ENCODE measurements at places on chromosomes 1 and 21. TPM values are rescaled to one million over a fixed set of nuclear protein-coding genes. Genes with fewer than 3 reads are reported as not detected.

SLC2A5 gene
- polyA plus RNA-seq: 0.58 TPM

- DNase-seq: no peak
Observed at GRCh38 chr1:89356658-89357400, 7.0 kb upstream of the GBP6 start.

DNA sequence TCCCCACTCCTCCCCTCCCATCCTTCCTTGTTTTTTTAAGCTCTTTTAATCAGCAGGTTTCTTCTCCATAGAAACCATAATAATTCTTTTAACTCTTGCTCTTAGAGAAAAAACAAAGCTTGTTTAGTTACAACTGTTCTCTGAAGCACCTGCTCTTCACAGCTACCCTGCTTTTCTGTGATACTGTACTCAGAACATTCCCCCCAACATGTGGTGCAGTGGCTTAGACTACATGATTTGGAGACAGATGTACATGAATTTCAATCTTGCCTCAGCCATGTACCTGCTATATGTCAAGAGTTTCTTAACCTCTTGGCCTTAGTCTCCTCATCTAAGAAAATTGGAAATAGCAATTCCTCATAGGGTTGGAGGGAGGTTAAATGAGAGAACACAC, 33.5 kb downstream of the LAMC2 start:
- DNase-seq: no peak

DNA sequence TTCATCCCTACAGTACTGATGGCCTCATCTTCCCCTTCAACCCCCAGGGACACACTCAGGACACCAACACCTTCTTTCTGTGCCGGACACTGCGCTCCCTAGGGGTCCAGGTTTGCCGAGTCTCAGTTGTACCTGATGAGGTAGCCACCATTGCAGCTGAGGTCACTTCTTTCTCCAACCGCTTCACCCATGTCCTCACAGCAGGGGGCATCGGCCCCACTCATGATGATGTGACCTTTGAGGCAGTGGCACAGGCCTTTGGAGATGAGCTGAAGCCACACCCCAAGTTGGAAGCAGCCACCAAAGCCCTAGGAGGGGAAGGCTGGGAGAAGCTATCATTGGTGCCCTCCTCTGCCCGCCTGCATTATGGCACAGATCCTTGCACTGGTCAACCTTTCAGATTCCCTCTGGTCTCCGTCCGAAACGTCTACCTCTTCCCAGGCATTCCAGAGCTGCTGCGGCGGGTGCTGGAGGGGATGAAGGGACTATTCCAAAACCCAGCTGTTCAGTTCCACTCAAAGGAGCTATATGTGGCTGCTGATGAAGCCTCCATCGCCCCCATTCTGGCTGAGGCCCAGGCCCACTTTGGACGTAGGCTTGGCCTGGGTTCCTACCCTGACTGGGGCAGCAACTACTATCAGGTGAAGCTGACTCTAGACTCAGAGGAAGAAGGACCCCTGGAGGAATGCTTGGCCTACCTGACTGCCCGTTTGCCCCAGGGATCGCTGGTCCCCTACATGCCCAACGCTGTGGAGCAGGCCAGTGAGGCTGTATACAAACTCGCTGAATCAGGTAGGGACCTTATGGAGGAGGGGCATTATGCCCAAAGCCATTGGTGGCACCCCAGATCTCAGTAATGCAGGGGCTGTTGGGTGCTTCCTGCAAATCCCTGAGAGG, 5.1 kb upstream of the LENEP start:
- DNase-seq: no peak

GRCh38 chr1:205735218-205735617, 14.8 kb downstream of the NUCKS1 start:
- DNase-seq: no peak

DNA sequence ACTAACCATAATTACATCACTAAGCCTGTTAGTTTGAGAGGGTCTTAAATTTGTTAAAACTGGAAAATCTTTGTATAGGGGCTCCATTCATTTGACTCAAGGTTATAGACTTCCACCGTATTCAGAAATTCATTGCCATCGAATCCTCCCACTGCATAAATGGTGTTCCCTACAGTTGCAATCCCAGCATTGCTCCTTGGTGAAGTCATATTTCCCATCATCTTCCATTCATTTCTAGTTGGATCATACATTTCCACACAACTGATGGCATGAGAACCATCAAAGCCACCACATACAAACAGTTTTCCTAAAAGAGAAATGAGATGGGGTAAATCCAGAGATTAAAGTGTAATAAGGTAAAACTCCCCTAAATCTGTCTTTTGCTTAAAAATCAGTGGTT, 19.1 kb downstream of the IVNS1ABP start:
- DNase-seq: no peak

DNA sequence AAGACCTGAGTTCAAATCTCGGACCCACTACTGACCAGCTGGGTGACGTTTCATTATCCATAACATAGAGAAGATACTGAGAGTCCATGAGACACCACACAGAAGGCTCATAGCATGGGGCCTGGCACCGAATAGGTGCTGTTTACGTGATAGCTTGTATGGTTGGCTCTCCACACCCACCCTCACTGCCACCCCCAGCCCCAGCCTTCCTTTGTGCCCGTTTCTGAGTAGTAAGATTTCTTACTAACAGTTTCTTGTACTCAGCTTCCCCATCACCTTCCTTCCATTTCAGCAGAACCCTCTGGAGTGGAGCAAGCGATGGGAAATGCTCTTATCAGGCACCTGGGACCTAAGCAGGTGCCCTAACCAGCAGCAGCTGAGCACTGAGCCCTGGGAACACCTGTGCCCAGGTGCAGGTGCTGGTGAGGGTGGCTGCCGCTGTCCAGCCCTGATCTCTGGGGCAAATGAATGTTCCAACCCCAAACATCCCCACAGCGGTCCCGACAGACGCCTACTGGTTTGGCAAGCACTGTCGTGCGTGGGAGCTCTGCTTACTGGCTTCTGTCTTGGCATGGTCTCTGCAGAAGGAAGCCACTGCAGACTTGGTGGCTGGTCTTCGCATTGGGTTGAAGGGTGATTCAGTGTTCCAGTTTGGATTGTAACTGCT, 225.4 kb downstream of the CAMTA1 start:
- DNase-seq: no peak

DNA sequence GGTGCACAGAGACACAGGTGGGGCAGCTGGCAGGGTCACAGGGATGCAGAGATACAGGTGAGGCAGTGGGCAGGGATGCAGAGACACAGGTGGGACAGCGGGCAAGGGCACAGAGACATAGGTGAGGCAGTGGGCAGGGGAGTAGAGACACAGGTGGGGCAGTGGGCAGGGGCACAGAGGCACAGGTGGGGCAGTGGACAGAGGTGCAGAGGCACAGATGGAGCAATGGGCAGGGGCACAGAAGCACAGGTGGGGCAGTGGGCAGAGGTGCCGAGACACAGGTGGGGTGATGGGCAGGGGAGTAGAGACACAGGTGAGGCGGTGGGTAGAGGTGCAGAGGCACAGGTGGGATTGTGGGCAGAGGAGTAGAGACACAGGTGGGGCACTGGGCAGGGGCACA, 117.3 kb upstream of the KLHDC7A start:
- no peak for DNase-seq

DNA sequence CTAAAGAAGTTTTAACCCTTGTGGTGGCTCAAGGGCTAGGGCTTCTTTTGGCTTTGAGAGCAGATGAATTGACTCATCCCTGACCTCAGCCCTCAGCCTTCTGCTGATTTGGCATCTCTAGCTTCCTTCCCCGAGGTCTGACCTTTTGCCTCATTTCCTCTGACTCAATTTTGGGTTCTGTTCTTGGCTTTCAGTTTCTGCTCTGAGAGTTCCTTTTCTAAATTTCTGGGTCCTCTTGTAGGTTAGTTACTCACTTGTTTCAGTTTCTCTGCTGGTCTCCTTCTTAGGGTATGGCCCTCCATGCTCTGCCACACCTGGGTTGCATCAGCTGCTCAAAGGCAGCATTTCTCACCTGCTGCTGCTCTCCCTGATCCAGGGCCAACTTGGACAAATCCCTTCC, 19.4 kb downstream of the PDE4B start:
- no peak for DNase-seq

DNA sequence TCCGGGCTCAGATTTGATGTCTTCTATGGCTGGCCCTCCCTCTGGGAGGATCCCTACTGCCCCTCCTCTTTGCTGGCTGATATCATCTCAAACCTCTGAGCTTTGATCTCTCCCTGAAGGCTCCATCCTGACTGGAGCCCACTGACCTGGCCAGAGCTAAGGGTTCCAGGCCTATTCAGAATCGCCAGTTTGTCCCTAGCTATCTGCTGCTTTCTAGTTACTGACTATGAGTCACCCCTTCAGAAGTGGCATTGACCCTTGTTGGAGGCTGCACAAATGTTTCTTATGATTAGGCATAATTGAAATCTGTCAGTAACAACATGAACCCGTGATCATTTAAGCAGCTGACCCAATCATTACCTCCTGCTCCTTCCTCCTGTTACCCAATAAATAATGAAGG, 87.1 kb downstream of the ABCA4 start:
- DNase-seq: no peak

DNA sequence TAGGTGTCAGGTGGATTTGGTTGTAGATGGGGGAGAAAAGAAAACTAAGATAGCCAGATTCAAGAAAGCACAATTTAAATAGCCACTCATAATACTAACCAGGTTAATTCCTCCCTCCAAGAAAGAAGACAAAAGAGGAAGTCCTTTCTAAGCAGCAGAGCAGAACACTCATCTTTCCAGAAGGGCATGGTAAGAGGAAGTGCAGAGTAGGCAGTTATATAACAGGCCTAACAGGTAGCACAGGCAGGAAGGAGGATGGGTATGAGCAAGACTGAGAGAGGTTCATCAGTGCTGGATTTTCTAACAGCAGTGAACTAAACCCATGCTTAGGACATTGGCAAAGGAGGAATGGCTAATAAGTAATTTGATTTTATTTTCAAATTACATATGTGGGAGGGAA, 517.5 kb downstream of the PLPP3 start:
- DNase-seq: no peak

GRCh38 chr1:86466986-86467385, 1.7 kb upstream of the CLCA1 start:
- DNase-seq: no peak

DNA sequence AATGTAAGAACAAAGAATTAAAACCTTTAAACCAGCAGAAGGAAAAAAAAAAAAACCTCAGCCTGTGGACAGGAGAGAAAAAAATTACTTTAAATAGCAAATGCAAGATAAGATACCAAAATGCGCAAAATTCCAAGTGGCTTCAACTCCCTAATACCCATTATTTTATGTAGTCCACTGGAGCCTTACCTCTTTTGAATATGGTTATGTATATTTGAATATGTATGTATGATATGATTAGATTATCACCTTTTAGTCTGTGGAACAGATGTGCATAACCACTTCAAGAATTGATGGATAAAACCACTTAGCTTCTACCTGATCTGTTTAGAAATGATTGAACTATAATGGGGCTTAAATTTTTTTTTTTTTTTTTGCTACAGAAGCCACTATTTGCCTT, 52.4 kb upstream of the C1orf115 start:
- DNase-seq: no peak

DNA sequence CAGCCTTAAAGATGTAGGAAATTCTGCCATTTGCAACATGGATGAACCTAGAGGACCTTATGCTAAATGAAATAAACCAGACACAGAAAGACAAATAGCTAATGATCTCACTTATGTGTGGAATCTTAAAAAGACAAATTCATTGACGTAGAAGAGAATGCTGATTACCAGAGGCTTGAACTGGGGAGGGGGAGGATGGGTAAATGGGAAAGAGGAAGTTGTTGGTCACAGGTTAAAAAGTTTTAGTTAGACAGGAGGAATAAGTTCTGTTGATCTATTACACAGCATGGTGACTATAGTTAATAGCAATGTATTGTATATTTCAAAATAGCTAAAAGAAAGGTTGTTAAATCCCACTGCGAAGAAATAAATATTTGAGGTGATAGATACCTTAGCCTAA, 62.8 kb downstream of the PKN2 start:
- no peak for DNase-seq

- DNase-seq: no peak
Observed at GRCh38 chr1:234879147-234880080, 249.2 kb downstream of the TOMM20 start.

- no peak for DNase-seq
Observed at GRCh38 chr21:45880097-45881068, 101.2 kb upstream of the COL6A1 start.

DNA sequence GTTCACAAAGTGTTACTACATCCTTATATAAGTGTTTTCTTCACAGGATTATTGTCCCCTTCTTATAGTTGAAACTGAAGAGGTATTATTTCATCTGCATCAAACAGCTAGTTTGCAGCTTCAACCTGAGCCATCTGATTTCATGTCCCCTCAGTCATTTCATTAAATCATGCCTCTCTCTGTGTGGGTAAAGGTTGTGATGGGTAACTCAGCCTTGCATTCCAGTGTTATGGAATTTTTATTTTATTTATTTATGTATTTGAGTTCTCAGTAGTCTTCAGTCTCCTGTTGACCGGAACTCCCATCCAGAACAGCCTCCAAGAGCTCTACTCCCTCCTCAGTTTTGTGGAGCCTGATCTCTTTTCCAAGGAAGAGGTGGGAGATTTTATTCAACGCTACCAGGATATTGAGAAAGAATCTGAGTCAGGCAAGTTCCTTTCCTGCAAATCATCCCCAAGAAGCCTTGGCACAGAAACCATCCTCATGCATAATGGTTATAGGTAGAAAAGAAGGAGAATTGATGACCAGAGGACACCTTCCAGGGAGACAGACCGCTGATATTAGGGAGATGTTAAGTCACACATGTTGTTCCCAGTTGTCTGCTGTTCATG, 21.8 kb downstream of the CHD1L start:
- DNase-seq: no peak

DNA sequence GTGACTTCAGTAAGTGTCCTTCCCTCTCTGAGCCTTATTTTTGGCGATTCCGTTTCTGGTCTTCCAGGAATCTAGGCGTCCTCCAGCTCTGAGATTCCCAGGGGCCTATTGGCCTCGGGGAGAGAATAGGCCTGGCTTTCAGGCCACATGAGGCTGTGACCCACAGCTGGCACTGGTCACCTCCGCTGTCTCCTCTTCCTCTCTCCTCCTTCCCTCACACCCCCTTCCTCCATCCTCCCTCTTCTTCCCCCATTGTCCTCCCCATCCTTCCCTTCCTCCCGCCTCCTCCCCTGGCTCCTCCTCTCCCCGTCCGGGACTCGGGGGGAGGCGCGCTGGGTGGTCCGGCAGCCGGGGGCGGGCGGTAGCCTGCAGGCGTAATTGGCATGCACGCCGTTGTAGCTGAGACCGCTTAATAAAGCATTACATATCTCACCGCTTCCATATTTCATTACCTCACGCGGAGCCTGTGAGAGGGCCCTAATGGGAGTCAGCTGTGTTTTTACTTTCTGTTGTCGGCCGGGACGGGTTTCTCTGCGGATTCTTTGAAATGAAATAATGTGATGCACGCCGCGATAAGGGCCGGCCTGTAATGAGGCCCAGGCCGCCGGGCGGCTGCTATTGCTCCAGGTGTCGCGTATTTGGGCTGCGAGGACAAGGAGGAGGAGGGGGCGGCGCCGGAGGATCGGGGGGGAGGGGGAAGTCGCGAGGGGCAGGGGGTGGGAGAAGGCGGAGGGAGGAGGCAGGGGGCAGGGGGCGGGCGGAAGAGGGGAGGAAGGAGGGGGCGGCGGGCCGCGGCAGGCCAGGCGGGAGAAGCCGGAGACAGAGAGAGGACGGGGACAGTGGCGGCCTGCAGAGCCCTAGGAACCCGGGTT, 95.3 kb downstream of the FOXD2 start:
- peak; percentile 81 for DNase-seq
